Naive thymus-derived CD8-positive, alpha-beta T cell (primary cell): ENCODE measurements at places on chromosomes 4 and X.

DNA sequence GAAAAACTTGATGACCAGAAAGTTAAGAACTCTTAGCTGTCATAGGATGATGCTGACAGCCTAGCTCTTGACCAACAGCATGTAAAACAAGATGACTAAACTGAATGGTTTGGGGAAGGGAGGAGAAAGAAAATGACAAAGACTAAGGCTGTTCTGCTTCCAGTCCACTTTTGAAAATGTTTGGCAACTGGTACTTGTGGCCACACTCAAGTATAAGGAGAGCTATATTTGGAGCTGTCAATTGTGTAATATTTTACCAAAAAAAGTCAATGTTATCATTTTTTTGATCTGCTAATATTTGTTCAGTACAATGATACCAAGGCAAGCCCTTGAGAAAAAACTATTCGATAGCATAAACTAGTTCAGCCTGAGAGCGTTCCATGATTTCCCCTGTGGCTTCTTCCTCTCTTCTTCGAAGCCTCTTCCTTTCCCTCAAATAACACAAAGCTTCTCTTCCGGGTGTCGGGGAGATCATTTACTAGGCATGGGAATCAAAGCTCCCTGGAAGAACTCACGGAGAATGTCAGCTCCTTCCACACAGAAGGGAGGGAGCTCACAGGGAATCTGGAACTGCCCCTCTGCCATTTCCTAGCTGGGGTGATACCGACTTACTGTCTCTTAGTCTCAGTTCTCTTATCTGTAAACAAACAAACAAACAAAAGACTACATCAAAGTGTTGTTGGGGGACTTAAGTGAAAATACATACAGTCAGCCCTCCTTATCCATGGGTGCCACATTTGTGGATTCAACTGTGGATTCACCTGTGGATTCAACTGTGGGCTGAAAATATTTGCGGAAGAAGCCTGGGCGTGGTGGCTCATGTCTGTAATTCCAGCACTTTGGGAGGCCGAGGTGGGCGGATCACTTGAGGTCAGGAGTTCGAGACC is 82.6 kb downstream of the SCD5 start:
- no peaks in the 10 kb centered on the region for H3K36me3 ChIP-seq
- no peaks in the 10 kb centered on the region for H3K4me1 ChIP-seq
- no peak overlapping the region for H3K27ac ChIP-seq

GRCh38 chr4:177381762-177382310 is 60.4 kb downstream of the AGA start:
- peaks cover 5% of the 10 kb centered on the region for H3K27me3 ChIP-seq
- peaks cover 16% of the 10 kb centered on the region for H3K4me1 ChIP-seq
- no peak overlapping the region for H3K4me3 ChIP-seq

GRCh38 chr4:26441102-26441501 is 49.2 kb downstream of the CCKAR start:
- DNase-seq, result no peak
- H3K4me3 ChIP-seq, result no peak overlapping the region
- H3K36me3 ChIP-seq, result peaks cover 2% of the 10 kb centered on the region
- no peaks in the 10 kb centered on the region for H3K4me1 ChIP-seq
- peaks cover 3% of the 10 kb centered on the region for H3K27me3 ChIP-seq

DNA sequence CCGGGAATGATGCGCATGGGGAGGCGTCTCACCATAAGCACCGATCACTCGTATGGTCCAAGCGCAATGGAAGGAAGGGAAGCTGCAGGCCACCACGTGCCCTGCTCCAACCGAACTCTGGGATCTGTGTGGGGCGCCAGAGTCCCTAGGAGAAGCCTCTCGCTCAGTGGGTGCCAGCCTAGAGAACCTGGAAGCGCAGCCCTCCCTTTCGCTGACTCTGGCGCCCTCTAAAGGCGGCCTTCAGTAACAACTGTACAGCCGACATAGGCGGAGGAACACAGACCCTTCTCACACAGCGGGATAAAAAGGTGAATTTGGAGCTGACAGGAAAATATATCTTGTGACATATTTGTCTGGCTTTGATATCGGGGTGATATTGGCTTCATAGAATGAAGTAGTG is 76.0 kb downstream of the INTS6L start:
- no peak overlapping the region for H3K4me3 ChIP-seq
- peaks cover 10% of the 10 kb centered on the region for H3K27me3 ChIP-seq

GRCh38 chr4:28313729-28314713 is 1453.4 kb downstream of the STIM2 start:
- H3K27me3 ChIP-seq, result no peaks in the 10 kb centered on the region
- H3K4me1 ChIP-seq, result no peaks in the 10 kb centered on the region
- H3K4me3 ChIP-seq, result no peak overlapping the region
- no peak for DNase-seq

- H3K27me3 ChIP-seq, result peaks cover 8% of the 10 kb centered on the region
- no peak for DNase-seq
- no peaks in the 10 kb centered on the region for H3K4me1 ChIP-seq
- H3K27ac ChIP-seq, result no peak overlapping the region
These were observed 20.2 kb upstream of the SETD7 start for GRCh38 chr4:139576219-139576618.

DNA sequence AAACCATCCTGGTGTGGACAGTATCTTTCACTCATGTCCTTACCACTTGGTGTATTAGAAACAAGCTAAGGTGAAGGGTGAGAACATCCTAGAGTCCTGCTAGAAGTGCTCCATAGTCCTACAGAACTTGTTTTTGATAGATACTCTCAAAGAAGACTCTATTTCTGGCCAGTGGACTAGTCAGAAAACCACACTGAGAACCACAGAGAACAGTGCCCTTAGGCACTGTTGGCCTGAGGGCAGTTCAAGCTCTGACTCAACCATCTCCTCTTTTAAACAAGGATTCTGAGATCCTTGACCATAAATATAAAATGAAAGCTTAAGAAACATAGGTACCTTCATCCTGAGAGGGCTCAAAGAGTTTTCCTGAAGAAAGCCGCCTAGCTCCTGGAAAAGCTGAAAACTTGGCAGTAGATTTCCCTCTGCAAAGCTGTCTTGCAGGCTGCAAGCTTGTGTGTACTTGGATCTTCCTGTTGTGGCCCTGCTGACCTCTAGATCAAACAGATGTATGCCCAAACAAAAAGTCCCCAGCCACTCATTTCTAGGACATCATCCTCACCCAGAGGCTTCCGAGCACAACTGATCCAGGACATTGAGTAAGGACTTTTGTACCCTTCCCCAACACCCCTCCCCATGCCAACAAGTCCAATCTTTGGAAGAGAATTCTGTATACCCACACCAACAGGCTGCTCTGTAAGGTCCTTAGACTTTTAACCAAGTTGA is 111.6 kb upstream of the CXCL13 start:
- no peak overlapping the region for H3K27ac ChIP-seq
- no peak overlapping the region for H3K4me3 ChIP-seq
- peaks cover 2% of the 10 kb centered on the region for H3K27me3 ChIP-seq
- H3K4me1 ChIP-seq, result no peaks in the 10 kb centered on the region
- H3K36me3 ChIP-seq, result no peaks in the 10 kb centered on the region
- DNase-seq, result no peak

DNA sequence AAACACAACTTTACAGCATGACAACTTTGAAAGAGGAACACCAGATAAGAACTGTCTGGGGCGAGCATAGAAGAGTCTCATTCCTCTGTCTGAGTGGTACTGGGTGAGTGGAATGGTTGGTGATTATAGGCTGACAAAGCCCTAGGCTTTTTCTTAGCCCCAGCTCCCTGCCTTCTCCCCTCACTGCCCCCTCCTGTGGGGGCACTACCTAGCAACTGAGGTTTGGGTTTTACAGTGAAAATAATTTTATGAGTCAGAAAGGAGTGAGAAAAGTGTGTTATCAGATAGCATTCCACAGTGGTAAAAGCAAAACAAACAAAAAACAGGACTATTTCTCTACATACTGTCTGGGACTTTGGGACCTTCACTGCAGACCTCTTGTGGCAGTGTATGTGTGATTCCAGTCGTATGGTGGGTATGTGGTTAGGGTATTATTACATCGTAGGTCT is 10.5 kb upstream of the TMEM165 start:
- no peak for DNase-seq

DNA sequence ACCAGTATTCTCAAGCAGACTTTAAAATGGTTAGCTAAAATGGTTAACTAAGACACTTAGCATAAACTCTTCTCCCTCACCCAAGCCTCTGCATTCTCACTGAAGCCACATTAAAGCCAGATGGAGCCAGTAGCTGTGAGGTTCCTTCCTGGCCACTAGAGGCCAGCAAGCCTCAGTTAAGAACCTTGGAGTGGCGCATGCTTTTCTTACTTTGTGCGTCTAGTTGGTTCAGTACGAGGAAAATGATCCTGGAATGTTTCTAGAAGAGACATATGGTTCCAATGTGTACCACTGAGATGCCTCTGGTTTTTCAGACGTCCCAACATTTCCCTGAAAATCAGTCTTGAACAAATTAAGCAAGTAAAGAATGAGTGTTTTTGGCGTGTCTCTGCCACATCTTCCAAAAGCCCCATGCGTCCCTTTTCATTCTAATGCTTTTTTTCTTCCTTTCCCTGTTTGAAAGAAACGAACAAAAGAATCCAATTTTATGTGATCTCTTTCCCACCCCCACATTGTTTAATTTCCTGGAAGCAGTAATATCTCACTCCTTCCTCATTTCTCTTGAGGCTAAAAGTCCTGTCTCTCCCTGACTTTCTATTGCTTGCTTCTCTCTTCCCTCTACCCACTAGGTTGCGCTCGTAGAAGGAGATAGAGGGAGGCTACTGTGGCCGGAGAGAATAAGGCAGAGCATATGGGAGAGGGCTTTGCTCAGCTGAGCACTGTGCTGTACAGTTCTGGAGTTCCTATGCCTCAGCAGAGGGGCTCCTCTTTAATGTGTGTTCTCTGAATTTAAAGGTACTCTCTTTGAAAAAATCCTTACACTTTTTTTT is 82.9 kb upstream of the TAB3 start:
- H3K4me3 ChIP-seq, result peak overlapping the region; percentile 72
- no peaks in the 10 kb centered on the region for H3K36me3 ChIP-seq
- peaks cover 17% of the 10 kb centered on the region for H3K4me1 ChIP-seq
- H3K27ac ChIP-seq, result peak overlapping the region; percentile 19
- DNase-seq, result no peak
- no peaks in the 10 kb centered on the region for H3K27me3 ChIP-seq
